Heart right ventricle (tissue), 16 donors: ENCODE measurements at places on chromosomes 5 and 9. TPM values are rescaled to one million over a fixed set of nuclear protein-coding genes. Genes with fewer than 3 reads are reported as not detected.

- DNase-seq: no peak
Observed at GRCh38 chr5:116395631-116396203, 178.9 kb downstream of the SEMA6A start.

DNA sequence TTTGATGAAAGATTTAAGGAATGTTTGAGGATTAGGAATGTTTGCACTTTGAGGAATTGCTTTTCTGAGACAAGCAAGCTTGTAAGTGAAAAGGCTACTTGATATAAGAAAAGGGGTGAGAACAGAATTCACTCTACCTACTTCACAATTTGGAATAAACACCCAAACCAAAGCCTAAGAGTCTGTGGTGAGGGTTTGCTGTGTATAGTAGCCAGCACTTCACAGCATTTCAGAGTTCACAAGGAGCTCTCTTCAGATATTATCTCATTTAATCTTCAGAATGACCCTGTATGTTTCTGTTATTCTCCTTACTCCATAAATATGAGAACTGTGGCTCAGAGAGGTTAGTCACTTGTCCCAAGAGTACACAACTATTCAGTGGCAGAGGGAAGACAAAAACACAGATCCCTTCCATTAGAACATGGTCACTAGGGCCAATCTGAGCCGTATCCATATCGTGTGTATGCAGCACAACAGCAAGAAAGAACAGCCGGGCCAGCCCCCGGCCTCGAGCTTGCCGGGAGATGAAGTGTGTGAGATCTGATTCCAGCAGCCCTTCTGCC lies 92.4 kb downstream of the FRMD3 start:
- DNase-seq: no peak

Gene ITGA2
- polyA plus RNA-seq: 0.22 TPM

Gene FST
- polyA plus RNA-seq: 0.74 TPM

DNA sequence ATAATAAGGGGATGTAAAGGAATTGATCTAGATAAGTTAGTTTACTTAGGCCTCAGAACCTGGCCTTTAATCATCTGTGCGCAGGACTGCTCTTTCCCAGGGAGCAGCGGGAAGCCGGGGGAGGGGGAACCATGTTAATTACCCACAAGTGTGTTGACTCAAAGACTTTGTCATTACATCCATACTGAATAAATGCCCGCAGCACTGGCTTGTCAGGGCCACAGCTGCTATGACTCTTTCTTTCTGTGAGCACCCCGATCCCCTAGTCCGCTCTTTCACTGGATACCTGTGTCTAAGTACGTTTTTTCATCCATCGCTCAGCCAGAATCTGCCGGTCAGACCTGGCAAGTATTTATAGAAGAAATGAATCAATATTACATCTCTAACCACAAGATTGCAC lies 249.3 kb upstream of the DMRT1 start:
- DNase-seq: no peak

DNA sequence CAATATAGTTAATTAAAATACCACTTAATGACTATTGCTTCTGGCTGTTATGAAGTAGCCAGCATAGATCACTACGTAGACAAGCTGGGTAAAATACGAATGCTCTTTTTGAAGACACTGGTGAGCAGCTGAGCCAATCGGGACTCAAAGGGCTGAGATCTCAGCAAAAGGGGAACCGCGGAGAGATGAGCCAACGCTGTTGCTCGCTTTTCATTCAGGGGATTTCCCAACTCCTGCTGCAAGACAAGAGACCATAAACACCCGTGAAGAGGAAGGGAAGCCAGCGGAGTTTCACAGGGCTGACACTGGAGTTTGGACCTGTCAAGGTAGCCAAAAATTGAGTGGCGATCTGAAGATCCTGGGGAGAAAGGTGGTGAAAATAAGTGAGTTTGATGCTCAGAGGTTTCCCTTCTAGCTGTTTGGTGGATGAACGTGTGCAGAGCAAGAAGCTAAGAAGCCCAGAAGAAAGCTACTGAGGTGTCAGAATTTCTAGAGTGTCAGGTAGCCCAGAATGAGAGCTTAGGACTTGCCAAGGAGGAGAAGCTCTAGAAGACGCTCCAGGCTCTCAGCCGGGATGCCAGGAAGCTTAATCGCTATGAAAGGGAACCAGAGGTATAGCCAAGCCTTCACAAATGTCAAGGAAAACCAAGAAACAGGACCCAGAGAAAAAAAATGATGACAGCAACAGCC lies 79.6 kb upstream of the RNU6ATAC start:
- DNase-seq: no peak

DNA sequence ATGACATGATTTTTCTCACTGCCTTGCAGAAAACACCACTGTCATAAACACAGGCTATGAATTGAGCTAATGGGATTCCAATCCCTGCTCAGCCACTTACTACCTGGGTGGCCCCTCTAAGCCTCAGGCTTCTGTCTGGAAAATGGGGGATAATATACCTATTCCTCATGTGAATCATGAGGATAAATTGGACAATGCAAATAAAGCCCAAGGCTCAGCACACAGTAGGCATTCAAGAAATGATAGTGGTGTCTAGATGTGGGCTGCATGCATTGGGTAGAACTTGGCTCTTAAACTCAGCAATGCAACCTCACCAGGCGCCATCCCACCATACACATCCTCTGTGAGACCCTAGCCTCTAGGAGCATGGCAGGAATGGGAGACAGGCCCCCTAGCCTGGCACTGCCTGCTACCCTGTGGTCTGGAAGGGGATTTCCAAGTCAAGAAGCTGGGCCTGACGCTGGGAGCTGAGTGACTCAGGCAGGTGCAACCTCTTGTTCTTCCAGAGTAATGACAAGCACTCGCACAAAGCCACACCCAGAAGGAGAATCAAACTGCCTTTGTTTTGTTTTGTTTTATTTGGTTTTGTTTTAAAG lies 2.3 kb upstream of the TNIP1 start:
- DNase-seq: no peak

- DNase-seq: no peak
Observed at GRCh38 chr5:73290242-73290641, 117.2 kb downstream of the TMEM174 start.

DNA sequence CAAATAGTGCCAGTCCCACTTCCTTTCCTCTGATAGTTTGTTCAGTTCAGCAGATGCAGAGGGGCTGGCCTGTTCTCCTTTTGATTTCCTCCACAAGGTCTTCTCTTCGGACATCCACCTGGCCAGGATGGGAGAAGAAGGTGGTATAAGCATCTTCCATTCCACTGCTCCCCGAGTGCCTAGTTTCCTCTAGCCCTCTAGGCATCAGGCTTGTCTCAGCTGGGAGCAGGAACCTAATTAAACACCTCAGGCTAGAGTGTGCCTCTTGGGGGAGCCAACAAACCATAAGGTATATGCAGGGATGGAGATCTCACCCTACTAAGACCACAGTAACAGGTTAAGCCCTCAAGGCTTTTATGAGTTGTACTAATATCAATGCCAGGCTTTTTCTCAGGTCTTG lies 835 bp upstream of the DND1 start:
- DNase-seq: no peak

Gene TAF11L5
- not detected for polyA plus RNA-seq

DNA sequence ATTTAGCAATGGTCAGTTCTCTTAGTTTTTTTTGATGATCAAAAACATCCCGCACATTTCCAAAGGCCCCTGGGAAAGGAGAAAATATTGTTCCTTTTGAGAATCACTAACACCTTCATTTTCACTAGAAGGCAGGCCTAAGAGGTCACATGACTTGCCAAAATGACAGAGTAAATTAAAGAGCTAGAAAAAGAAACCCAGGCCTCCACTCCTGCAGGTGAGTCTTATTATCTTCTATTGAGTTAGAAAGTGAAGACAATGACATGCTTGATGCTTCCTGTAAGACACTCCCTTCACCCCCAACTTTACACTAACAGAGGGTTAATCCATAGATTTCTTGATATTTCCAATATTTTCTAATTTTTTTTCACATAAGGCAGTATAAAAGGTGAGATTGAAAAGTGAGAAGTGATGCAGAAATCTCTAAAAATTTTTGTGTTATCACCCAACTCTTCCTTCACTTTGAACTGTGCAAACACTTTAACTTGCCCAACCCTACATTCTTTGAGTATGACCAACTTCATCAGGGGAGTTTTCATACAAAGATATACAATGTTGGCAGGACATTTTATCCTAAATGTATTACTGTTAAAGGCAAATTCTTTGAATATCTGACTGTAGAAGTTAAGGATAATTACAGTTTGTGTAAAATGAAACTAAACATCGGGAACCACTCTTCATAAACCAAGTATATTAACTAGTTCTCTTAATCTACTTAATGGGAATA lies 57.1 kb downstream of the SUB1 start:
- DNase-seq: no peak

- DNase-seq: no peak
Observed at GRCh38 chr5:66966439-66966838, 230.2 kb downstream of the CD180 start.

GRCh38 chr9:87213948-87214347 lies 266.6 kb upstream of the GAS1 start:
- DNase-seq: no peak

Gene TAF11L13
- not detected for polyA plus RNA-seq

Gene ABO
- 0.55 TPM for polyA plus RNA-seq

GRCh38 chr9:2622461-2623287 lies 1.1 kb downstream of the VLDLR start:
- peak; percentile 24 for DNase-seq

GRCh38 chr5:54009357-54009756 lies 301.0 kb downstream of the ARL15 start:
- DNase-seq: no peak

- no peak for DNase-seq
Observed at GRCh38 chr9:74570879-74571512, 73.9 kb downstream of the RORB start.

Gene PIP5KL1
- polyA plus RNA-seq: not detected

Gene SPAAR
- 20.8 TPM for polyA plus RNA-seq

DNA sequence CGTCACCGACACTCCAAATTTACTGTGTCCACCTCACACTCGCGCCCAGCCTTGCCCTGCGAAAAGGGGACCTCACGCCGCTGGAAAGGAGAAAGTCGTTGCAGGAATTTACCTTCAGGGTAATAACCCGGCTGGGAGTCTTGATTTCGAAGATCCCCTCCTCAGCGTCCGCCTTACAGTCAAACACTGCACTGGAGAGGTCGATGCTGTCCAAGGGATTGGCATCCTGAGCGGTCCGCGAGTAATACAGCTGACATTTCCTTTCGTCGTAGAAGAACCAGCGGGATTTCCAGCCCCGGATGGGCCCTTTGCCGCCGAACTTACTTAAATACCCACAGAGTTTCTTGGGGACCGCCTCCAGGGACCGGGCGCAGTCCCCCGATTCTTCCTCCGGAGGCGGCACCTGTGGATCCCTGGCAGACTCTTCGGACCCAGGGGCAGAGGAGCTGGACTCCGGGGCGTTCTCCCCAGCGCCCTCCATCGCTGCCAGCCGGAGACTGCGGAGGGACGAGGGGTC lies 330 bp downstream of the TBC1D2 start:
- DNase-seq: no peak

DNA sequence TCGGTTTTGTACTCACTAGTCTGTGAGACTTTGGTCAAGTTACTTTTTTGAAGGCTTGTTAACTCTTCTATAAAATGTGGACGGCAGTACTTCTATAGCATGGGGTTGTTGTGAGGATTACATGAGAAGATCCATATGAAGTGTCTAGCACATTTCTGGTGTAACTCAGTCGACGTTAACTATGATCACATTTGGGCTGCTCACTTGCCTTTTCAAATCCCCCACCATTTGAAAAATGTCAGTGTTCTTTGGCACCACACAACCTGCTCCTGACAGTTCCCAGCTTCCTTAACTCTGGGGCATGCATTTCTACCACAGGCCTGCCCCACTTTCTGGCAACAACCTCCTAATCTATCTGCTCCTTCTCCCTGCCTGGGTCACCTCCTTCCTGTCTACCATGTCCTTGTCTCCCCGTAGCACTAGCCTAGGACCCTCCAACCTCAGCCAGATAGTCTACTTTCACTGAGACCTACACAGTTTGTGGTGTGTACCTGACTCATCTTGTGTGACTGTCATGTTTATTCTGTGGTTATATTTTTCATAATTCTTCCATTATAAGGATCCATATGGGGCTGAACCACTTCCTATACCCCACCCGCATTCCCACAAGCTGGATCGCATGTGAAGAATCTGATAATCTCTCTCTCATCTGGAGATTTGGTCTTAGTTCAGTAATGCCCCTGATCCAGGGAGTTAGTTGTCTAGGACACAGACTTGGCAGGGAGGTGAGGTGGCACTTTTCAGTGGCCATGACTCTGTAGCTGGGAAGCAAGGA lies 30.2 kb upstream of the BASP1 start:
- no peak for DNase-seq

GRCh38 chr5:159668556-159668955 lies 247.7 kb upstream of the ADRA1B start:
- DNase-seq: no peak

Gene NMUR2
- polyA plus RNA-seq: not detected

DNA sequence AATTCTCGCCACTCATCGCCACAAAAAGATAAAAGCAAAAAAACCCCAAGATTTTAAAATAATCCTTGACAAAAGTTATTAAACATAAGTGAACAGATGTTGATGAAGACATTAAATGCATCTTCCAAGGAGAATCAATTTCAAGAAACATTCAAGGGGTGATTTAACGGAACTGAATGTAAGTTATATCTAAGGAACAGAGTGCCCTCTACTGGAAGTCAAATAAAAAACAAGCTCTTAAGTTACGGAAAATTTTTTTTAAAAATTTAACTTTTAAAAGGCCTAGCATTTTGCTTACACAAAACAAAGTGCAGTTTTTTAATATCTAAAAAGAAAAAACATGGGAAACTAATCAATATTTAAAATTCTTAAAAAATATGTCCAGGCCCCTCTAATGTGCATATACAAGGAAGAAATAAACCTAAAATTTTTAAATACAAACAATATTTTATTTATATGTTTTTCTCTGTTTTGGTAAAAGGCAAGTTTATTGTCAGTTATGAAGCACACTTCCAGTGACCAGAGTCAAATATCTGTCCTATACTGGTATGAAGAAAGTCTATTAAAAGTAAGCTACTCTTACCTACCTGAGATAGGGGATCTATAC lies 28.0 kb downstream of the TEX10 start:
- no peak for DNase-seq

Gene OSMR
- 6.6 TPM for polyA plus RNA-seq

DNA sequence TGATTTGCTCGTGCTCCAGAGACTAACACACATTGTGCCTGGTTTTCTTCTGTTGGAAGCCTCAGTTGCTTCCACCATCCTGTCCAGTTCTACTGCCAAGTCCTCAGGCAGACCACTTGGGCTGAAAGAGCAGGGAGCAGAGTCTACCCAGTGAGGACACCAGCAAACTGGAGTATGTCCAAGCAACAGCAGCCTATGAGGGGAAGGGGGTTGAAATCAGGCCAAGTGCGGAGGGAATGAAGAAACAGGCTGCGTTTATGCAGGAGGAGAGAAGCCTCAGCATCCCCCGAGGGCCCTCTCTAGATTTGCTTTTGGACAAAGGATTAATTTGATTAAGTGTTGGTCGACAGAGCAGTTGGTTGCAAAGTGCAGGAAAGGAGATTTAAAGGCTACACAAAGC lies 14.5 kb downstream of the DOCK2 start:
- no peak for DNase-seq

Gene PLPP7
- 129 TPM for polyA plus RNA-seq

- no peak for DNase-seq
Observed at GRCh38 chr5:11261241-11261640, 500.2 kb upstream of the DAP start.
